Stimulated activated CD4-positive, alpha-beta T cell treated with anti-CD3 and anti-CD28 coated beads, Interleukin-2, amount 100 ng/mL, for 48 hours (primary cell): ENCODE measurements at places on chromosomes 6 and 20.

- DNase-seq, result peak; percentile 19
Measured at GRCh38 chr6:87210979-87211378, 55.6 kb downstream of the ZNF292 start.

DNA sequence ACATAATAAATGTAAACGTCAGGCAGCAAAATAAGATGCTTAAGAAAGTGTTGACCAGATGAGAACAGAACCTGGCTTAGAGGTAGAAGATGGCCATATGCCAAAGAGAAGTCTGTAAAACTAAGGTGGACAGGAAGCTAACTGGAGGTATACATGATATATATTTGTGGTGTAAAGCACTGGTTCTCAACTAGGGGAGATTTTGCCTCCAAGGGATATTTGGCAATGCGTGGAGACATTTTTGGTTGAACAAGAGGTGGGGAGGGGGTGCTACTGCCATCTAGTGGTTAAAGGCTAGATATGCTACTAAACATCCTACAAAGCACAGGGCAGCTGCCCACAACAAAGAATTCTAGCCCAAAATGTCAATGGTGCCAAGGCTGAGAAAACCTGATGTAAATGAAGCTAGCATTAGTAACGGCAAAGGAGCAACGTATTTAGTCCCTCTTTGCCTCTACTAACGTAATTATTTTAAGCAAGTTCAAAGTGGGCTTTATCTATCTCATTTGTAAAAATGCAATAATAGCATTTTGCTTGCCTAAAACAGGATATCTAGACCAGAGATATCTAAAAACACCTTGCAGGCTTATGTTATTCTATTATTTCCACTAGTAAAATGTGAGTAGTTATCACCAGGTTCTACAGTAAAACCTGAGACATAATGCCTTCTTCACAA lies 182.6 kb downstream of the RNGTT start:
- peak; percentile 44 for DNase-seq

GRCh38 chr6:25629198-25629576 lies 22.8 kb upstream of the SCGN start:
- no peak for DNase-seq

DNA sequence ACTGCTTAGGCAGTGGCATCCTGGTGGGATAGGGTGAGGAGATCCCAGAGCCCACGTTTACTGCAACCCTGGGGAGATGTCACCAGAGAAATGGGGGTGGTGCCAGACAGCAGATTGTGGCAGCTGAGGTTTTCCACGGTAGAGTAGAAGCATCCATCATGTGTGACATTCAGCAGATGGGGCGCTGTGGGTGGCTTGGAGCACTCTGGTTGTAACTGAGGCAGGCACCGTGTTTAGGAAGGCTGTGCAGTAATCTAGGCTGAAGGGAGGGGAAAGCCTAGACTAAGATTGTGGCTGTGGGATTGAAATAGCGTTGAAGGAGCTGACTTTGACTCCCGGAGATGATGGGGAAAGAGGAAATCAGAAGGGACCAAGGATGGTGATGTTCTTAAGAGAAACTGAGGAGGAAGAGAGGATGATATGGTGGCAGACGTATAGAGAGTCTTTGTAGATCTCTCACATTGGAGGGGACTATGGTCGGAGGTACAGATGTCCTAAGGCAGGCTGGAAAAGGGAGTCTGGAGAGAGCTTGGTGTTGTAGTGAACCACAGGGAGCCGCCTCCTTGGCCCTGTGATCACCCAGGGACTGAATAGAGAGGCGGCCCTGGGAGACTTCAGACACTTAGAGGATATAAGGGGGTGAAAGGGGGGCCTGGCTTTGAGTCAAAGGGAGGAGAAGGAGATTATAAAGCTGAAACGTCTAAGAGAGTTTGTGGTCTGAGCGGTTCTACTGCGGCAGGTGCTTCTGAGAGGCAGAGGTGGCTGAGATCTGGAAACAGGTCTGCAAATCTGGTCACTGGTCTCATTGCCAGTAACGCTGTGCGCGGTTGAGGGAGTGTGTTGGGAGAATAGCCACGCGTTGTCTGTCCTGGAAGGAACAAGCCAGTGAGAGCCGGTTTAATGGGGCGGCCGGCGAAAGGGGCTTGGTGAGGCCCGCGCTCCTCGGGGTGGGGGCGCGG lies 792 bp upstream of the MICA start:
- DNase-seq, result peak; percentile 18

DNA sequence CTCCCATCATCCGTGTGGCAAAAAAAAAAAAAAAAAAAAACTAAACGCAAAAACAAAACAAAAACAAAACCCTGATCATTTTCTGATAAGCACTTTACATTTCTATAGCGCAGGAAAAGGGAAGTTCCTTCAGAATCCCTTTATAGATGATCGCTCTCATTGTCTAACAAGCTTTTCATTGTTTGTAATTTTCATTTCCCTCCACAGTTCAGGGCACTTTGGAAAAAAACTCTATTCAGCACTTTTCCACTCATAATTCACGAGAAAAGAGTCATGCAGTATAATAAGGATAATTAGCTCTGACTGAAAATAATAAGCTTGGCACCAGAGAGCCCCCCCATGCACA lies 89.4 kb upstream of the ATXN1 start:
- DNase-seq, result no peak

DNA sequence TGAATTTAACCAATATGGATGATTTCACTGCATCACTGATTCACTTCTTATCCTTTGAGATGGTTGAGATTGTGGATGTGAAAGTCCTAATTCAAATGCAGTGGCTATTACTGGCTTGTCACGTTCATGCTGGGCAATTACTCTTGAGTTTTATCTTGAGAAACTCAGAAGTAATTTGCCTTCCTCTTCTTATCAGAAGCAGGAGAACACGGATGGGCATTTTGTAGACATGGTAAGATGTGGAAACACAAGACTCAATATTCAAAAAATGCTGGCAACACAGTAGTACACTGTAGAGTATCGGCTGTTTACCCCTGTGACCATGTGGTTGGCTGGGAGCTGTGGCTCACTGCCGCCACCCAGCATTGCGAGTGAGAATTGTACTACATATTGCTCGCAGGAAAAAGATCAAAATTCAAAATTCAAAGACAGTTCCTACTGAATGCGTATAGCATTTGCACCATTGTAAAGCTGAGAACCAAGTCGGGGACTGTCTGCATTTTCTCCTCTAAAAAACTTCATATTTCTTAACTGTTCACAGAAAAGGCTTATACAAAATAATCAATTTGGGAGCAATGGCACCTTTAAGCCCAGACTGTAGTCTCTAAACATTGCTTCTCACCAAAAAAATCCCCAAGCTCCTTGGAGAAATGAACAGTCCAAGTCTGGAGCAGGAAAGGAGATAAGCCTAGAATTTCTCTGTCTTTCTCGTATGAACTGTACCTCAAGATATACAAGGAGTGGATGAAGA lies 61.9 kb upstream of the ELOVL5 start:
- DNase-seq, result peak; percentile 23

DNA sequence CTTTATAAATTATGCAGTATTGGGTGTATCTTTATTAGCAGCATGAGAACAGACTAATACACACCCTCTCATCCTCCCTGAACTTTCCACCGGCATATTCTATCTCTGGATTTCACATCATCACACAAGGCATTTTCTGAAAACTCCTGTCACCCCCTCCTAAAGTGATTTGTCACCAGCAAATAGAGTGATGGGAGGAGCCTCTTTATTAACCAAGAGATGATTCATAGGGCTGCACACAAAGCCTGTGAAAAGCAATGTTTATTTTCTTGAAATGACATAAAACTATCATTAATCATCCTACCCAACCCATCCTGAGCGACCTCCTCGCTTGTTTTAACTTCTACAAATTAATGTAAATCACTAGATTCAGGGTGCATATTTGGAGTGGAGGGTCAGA lies 394.7 kb upstream of the SULF2 start:
- no peak for DNase-seq

GRCh38 chr6:117396228-117396627 lies 29.5 kb downstream of the ROS1 start:
- DNase-seq, result no peak

DNA sequence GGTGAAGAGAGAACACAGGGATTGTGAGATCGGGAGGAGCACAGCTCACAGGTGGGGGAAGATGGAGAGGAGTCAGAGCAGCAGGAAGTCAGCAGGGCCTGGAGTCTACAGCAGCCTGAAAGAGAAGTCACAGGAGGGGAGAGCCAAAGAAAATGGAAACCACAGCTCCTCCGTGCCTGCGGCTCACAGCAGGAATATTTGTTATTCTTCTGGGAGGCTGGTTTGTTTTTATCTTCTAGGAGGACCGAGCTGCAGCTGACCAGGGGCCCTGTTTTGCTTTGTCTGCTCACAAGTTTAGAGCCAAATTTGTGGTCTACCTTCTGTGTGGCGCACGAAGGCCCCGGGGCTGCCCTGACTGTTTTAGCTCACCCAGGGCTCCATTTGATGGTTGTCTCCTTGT lies 81.8 kb downstream of the CLIC5 start:
- no peak for DNase-seq

DNA sequence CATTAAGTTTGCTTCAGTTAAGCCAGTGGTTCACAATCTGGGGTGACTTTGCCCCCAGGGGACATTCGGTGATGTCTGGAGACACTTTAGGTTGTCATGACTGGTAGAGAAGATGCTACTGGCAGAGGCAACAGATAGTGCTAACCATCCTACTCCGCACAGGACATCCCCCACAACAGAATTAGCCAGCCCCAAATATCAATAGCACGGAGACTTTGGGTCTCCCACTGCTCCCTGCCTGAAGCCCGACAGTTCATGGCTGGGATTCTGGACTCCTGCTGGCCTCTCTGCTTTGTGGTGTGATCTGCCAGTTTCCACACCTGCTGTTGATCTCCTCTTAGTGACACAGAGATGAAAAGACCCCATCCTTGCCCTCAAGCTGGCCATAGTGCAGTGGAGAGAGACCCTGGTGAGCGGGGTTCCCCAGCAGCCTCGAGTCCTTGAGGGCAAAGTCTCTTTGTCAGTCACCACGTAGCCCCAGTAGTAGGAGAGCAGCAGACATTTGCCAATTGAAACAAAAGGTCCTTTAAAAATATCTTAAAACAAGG lies 24.7 kb upstream of the TTPAL start:
- DNase-seq, result no peak

DNA sequence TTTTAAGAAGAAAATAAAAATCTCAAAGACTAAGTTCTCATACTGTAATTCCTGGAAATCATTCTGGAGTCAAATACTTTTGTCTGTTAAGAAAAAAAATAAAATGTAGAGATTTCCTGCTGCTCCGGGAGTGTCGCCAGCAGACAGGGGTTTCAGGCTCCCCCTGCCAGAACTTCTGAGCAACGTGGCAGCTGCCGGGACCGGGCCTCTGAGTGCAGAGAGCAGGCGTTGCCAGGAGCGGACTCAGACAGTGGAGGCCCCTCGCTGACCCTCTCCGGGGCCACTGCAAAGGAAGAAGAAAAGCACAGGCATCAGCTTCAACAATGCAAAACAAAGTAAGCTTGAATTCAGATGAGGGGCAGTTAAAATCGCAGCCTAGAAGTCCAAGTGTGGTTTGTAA lies 95.5 kb downstream of the THBS2 start:
- DNase-seq, result no peak

- no peak for DNase-seq
Measured at GRCh38 chr6:113464960-113465359, 392.2 kb upstream of the MARCKS start.
